ENCODE measurements at places on chromosomes 7 and 10.

GRCh38 chr7:97798046-97799019, 66.4 kb downstream of the TAC1 start:
- no peak for DNase-seq

GRCh38 chr10:71912431-71912830, 51.8 kb upstream of the CHST3 start:
- no peak for DNase-seq

GRCh38 chr10:47456794-47457527, 27.0 kb downstream of the ANXA8 start:
- DNase-seq = no peak

- DNase-seq = no peak
Observed at GRCh38 chr10:22992075-22992474, 64.2 kb downstream of the ARMC3 start.

GRCh38 chr7:151247611-151248345, 716 bp downstream of the SMARCD3 start:
- no peak for DNase-seq

GRCh38 chr7:131961054-131961680, 404.7 kb upstream of the PODXL start:
- no peak for DNase-seq

GRCh38 chr10:117796130-117796745, 250.5 kb downstream of the RAB11FIP2 start:
- DNase-seq = no peak

DNA sequence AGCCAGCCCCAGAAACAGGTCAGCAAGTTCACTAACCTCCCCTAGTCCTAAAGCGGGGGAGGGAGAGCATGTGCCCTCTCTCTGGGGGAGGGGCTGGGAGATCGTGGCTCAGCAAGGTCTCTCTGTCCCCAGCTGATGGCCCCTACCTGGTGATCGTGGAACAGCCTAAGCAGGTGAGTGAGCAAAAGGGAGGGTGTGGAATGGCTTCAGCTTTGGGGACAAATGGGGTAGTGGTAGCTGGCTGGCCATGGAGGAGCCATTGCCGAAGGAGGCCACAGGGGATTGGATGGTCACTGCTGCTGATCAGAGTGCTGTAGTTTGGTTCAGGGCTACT, 779 bp downstream of the NFKB2 start:
- no peak for DNase-seq

DNA sequence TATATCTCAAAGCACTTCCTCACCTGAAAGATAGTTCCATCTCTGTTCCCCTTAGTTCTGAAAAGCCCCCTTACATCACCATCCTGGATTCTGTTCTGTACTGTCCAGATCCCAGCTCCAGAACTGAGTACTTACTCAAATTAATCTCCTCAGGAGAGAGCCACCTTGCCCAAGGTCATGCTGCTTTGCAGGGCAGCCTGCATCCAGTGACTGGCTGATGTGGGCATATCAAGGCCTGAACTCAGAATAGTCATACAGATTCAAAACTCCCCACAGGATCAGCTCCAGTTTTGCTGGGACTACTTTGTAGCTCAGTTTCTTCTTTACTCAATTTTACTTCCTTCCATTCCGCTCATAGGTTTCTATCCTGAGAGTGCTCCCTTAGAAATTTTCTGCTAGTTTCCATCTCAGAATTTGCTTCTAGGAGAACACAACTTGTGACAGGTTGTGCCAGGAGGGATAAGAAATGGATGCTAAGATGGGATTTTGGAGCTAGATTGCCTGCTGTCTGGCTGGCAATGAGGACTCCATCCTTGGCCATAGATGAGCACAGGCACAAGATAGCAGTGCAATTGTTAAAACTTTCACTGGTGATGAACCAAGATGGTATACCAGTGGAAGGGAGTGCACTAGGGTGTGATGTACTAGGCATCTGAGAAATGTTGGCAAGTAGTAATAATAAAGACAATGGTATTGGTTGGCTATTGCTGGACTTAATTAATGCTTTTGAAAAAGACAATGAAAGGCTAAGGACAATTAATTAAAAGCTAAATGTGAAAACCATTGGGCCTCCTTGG, 17.3 kb downstream of the SRGN start:
- DNase-seq = no peak

GRCh38 chr10:90790422-90790821, 67.4 kb downstream of the HTR7 start:
- DNase-seq = no peak

DNA sequence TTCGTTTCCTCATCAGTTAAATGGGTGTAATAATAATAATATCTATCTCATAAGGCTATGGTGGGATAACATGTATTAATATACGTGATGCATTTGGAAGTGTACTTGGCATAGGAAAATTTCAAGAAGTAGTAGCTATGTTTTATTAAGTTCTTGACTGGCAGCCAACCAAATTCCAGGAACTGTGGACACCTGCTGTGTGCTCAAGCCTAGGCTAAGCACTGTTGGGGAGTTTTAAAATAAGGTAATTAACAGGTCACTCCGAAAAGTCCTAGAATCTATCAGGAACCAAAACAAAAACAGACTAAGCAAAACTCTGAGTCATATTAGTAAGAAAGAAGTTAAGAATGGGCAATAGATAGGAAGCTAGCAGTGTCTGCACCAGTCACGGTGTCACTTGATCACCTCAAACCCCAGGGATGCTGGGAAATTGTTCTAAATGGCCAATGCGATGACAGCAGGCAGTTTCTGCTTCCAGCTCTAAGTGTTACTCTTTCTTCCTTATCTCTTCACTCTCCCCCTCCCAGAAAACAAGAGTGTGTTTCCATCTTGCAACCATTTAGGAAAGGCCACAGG, 92.0 kb upstream of the GDF10 start:
- DNase-seq = no peak

- DNase-seq = no peak
Observed at GRCh38 chr7:21281193-21281592, 146.7 kb upstream of the SP4 start.

- DNase-seq = no peak
Observed at GRCh38 chr7:156194813-156195212, 382.6 kb upstream of the SHH start.

GRCh38 chr10:4685904-4686643, 139.9 kb upstream of the AKR1E2 start:
- no peak for DNase-seq

DNA sequence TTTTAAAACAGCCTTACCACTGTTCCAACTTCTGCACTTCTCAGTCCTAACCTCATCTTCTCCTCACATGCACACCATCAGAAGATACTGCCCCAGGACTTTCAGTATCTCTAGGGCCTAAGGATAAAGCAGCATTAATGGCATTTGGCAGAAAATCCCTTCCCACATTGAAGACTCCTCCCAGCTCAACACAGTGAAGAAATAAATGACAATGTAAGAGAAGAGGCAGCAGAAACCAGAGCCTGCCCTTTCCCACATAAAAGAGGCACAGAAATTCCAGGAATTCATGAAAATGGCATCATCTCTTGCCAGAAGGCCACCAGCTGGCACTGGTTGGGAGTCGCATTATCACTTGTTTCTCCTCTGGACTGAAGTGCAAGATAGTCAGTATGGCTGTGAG, 3.7 kb downstream of the GCC1 start:
- DNase-seq = no peak

GRCh38 chr7:94883616-94884015, 23.8 kb upstream of the PPP1R9A start:
- no peak for DNase-seq

- DNase-seq = peak; percentile 70
Observed at GRCh38 chr10:102394079-102394800, 1.3 kb upstream of the NFKB2 start.

DNA sequence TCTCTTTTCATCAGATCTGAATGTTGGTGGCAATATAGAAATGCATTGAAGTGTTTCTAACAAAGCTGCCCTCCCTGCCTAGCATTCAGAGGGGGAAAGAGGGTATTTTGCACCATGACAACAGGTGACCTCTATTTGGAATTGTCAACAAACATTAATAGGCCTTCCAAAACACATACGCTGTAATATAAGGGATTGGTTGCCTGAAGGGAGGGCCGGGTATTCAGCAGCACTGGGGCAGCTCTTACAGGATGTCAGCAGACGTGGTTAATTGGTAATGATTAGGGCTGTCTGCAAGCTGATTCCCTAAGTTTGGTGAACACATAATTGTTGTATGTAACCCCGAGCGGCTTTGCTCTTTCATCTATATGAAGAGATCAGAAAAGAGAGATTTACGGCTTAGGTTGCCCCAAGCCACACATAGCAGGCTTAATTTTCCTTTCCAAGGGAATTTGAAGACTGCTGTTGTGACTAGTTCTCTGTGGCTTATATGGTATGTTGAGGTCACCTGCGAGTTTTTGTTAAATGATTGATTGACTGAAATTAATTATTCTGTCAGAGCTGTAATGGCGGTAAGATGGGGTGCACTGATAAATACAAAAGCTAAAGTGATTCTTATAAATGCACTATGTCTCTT, 759.3 kb downstream of the LRMDA start:
- DNase-seq = no peak

DNA sequence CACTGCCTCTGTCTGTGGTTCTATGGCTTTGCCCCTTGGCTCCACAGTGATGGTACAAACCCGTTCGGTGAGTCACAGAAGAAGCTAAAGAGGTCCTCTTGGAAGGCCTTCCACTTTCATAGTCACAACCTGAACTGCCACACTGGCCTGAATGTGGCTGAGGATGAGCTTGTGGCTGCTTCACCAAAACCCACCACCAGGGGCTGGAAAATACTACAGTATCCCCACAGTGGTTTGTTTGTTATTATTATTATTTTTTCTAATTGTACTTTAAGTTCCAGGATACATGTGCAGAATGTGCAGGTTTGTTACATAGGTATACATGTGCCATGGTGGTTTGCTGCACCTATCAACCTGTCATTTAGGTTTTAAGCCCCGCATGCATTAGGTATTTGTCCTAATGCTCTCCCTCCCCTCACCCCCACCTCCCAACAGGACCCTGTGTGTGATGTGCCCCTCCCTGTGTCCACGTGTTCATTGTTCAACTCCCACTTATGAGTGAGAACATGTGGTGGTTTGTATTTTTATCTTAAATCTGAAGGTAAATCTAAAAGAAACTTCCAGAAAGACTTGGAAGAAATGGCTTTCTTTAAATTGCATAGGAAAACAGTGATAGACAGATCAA, 160.8 kb upstream of the NPSR1 start:
- no peak for DNase-seq

GRCh38 chr10:87594864-87595263, 64.8 kb upstream of the PAPSS2 start:
- no peak for DNase-seq

GRCh38 chr7:77306231-77307067, 106.8 kb upstream of the FGL2 start:
- DNase-seq = no peak

DNA sequence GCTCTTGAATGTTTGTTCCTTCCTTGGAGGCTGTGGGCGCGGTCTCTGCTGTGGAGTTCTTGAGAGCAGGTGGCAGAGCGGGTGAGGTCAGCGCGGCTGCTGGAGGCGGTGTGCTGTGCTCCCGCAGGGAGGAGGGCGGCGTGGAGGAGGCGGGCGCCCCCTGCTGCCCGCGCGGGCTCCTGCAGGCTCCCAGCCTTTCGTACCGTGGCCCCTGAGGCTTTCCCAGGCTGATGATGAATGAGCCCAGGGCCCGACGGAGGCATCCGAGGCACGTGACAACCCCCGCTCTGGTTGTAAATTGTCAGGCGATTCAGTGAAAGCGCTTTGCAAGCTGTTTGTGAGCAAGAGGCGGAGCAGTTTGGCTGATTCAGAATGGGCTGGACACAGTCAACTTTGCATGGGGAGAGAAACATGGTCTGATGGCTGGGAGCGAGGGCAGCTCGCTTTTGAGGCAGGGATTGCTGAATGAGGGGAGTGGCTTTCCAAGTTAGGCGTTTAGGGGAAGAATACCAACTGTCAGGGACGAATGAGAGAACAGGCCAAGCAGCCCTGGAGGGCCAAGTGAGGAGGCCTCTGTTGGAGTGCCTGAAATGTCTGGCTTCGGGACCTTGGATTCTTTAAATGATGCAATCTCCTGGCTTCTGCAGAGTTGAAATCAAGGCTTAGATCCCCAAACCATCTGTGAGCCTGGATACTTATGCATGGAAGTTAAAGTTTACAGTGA, 46.6 kb downstream of the CDHR3 start:
- no peak for DNase-seq

DNA sequence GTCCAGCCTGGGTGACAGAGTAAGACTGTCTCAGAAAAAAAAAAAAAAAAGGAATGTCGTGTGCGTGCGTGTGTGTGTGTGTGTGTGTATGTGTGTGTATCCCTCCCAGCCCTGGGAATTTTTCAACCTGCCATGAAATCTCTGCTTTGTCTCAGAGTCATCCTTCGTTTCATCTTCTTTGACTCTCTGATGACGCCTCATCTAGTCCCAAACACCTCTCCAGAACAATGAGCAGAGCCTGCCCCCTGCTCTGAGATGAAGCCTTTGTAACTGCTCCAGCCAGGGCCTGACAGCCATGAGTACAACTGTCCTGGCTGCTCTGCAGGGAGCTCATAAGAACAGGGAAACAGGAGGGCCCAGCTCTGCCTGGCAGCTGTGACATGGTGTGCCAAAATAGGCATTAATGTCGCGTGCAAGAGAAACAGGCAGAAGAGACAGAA, 149.5 kb downstream of the FAM107B start:
- no peak for DNase-seq

DNA sequence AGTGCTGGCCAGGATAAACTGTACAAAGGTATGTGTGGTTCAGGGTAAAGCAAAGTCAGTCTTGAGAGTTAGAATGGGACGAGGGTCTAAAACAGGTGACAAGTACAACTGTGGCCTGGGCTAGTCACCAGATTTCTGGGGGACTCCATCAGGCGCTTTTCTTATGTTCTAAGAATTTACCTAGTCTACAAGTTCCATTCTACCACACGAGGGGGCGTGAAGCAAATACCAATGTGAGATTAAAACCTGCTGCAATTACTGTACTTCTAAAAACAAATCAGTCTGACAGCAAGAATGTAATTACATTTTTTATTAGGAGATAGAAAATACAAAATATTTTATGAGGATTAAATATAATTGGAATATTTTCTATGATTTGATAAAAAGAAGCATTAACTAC, 146.5 kb downstream of the ALOX5 start:
- no peak for DNase-seq

- no peak for DNase-seq
Observed at GRCh38 chr10:68721673-68722335, 765 bp downstream of the CCAR1 start.

DNA sequence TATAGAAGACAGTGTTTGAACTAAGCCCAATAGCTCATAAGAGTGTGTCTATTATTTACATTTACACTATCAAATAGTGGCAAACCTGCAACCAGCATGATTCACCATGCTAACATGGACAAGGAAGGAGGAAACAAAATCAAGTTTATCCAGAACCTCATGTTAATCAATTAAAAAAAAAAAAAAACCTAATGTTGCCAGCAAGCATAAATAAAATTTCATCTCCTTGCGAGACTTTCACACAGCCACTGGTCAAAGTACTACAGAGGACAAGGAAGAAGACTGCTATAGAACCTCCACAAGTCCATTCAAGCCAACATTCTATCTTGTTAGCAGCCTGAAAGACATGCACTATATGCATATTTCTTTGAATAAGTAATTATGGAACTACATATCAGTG, 9.7 kb downstream of the TM9SF3 start:
- DNase-seq = no peak

- DNase-seq = no peak
Observed at GRCh38 chr10:89147256-89147655, 59.9 kb downstream of the CH25H start.
